Cardiac muscle cell (in vitro differentiated cells and primary cell): ENCODE measurements at places on chromosomes 3 and 15.

- peak; percentile 95 for DNase-seq
These were observed at the start of gene CFAP161 for GRCh38 chr15:81133782-81134461. TSS of gene CFAP161 (plus strand) at chr15:81134270. CDS start at chr15:81134330, 60 bp downstream.

DNA sequence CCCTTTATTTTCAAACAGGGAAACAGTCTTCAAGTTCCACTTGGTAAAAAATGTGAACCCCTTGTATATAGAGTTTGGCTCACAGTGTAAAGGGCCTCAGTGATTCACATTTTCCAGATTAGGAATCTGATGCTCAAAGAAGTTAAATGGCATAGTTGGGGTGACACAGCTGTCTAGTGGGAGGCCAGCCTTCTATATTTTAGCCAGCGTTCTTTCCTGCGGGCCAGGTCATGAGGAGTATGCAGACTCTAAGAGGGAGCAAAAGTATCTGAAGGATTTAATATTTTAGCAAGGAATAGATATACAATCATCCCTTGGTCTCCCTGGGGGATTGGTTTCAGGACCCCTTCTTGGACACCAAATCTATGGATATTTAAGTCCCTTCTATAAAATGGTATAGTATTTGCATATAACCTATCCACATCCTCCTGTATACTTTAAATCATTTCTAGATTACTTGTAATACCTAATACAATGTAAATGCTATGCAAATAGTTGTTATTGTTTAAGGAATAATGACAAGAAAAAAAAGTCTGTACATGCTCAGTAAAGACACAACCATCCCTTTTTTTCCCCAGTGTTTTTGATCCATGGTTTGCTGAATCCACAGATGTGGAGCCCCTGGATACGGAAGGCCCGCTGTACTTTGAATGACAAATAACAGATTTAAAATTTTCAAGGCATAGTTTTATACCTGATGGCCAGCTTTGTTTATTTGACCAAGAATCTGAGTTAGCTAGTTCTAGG is 7.0 kb downstream of the B2M start:
- DNase-seq, result no peak

GRCh38 chr15:53462651-53463050 is 296.8 kb downstream of the WDR72 start:
- no peak for DNase-seq

GRCh38 chr3:194282436-194283122 is 68.5 kb downstream of the CPN2 start:
- no peak for DNase-seq

DNA sequence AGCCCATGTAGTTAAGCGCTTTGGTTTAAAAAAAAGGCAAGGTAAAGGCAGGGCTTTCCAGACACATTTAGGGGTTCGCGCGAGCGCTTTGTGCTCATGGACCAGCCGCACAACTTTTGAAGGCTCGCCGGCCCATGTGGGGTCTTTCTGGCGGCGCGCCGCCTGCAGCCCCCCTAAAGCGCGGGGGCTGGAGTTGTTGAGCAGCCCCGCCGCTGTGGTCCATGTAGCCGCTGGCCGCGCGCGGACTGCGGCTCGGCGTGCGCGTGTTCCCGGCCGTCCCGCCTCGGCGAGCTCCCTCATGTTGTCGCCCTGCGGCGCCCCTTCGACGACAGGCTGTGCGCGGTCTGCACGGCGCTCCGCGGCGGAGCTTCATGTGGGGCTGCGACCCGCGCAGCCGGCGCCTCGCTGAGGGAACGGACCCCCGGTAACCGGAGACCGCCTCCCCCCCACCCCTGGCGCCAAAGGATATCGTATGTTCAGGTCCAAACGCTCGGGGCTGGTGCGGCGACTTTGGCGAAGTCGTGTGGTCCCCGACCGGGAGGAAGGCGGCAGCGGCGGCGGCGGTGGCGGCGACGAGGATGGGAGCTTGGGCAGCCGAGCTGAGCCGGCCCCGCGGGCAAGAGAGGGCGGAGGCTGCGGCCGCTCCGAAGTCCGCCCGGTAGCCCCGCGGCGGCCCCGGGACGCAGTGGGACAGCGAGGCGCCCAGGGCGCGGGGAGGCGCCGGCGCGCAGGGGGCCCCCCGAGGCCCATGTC is 927 bp downstream of the SMAD6 start:
- peak; percentile 21 for DNase-seq

GRCh38 chr3:149314807-149315578 is 18.4 kb downstream of the TM4SF18 start:
- DNase-seq, result peak; percentile 86

DNA sequence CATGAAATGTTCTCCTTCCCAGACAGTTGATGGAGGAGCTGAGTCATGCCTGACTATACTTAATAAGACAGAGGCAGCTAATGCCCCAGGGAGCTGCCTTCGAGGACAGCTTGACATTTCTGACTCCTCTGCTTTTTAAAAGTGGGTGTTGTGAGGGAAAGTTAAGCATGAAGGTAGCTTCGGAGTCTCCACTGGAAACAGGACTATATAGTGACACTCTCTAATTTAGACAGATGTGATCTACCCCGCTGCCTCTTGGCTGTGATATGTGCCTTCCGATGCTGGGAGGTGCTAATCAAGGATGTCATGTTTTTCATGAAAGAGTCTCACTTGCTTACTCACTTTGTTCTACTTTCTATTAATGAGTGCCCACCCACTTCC is 72.7 kb downstream of the IL1RAP start:
- DNase-seq, result peak; percentile 51

- DNase-seq, result no peak
These were observed 43.0 kb downstream of the SAXO2 start for GRCh38 chr15:82305621-82306048.

GRCh38 chr15:60406513-60407414 is 9.0 kb upstream of the ANXA2 start:
- no peak for DNase-seq

GRCh38 chr3:53075743-53076140 is 29.9 kb upstream of the SFMBT1 start:
- no peak for DNase-seq

GRCh38 chr3:140007081-140007480 is 72.1 kb downstream of the CLSTN2 start:
- no peak for DNase-seq

DNA sequence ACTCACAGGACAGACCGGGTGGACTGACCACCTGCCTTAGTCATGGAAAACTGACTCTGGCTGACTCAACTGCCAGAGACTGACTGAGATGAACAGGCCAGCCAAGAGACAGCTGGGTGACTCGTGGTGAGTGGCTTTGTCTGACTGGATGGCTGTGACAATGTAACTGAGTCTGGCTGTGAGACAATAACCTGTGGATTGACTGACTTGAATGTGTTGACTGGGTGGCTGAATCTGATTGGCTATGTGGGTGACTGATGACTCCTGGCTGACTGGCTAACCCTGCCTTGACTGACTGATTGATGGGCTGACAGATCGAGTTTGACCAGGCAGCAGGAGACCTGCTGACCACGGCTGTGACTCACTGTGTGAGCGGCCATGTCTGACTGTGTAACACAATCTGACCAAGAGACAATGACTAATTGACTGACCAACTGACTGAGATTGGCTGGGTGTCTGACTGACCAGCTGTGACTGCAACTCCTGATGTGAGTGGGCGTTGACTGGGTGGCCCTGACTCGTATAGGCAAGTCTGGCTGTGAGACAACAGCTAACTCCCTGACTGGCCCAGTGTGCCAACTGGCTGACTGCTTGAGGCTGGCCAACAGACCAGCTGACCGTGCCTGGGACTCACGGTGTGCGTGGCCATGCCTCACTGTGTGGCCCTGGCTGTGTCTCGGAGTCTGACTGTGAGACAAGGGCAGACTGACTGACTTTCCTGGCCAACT is 509.1 kb downstream of the SHQ1 start:
- peak; percentile 90 for DNase-seq

DNA sequence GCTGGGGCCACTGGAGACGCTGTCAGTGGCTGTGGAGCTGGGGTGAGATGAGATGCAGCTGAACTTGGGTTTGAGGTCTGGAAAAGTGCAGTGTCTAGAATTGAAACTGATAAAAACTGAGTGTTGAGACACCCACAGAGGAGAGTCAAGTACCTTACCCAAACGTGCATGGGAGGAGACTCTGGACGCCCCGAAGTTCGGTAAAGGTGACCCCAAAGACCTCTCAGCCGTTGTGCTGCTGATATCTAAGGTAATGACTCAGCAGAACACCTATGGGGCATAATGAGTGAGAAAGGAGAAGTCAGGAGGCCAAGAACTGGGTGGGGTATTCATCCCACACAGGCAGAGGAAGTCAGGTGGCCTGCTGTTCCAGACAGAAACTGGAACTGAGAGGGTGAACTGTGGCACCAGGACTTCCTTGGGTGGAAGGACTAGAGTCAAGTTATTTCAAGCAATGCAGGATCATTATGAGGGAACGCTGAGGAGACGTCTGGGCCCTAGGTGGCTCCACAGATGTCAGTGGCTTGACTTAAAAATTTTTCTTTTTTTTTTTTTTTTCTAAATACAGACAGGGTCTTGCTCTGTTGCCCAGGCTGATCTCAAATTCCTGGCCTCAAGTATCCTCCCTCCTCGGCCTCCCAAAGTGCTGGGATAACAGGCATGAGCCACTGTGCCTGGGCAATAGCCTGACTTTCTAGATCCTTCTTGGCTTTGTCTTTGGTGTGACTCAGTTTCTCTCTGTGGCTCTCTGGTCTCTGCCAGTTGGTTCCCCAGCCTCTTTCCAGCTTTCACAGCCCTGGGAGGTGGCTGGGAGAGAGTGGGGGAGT is 67.6 kb upstream of the GCNT3 start:
- DNase-seq, result no peak

DNA sequence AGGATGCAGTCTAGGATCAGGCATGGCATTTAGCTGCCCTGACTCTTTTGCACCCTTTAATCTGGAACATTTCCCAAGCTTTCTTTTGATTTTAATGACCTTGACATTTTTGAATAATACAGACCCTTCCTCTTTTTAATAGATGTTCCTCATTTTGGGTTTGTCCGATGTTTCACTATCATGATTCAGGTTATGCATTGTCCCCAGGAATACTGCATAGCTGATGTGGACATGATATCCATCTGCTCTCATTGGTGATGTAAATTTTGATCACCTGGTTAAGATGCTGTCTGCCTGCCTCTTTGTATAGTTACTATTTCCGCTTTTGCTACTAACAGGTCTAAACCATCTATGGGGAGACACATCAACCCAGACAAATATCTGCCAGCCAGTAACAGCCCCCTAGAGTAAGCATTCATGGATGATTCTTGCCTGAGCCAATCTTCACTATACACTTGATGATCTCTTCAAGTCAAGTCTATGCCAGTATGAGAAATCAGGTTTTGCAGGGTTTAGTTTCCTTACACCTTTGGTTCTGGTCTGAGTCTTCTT is 50.6 kb upstream of the ULK4 start:
- DNase-seq, result no peak

DNA sequence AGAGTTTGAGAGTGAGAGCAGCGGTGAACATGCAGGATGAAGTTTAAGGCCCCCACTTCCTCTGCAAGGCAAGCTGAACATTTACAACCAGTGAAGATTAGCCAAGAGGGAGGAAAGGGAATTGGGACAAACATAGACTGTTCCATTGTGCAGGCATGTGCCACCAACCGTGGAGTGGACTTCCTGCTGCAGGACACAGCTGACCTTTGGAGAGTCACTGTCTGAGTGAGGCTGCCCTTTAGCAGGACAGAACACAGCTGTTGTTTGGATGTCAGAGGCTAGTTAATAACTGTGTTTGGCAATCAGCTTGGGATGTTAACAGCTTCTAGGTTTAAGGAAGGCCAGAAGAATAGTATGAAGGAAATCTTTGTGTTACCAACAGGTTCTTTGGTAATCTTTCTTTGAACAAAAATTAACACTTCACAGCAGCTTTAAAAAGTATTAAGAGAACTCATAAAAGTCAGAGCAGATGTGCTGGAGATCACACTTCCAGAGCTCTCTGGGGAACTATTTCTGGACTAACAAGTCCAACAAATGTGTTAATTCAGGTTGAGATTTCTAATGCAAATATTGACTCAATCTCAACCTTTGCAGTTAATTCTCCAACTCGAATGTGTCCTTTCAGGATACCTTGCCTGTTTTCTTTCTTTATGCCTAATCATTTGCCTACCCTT is 31.4 kb downstream of the CTDSPL start:
- peak; percentile 22 for DNase-seq

GRCh38 chr15:54719325-54719724 is 477.4 kb downstream of the RSL24D1 start:
- DNase-seq, result no peak

- no peak for DNase-seq
These were observed 291.2 kb upstream of the C2CD4B start for GRCh38 chr15:62456011-62456920.

DNA sequence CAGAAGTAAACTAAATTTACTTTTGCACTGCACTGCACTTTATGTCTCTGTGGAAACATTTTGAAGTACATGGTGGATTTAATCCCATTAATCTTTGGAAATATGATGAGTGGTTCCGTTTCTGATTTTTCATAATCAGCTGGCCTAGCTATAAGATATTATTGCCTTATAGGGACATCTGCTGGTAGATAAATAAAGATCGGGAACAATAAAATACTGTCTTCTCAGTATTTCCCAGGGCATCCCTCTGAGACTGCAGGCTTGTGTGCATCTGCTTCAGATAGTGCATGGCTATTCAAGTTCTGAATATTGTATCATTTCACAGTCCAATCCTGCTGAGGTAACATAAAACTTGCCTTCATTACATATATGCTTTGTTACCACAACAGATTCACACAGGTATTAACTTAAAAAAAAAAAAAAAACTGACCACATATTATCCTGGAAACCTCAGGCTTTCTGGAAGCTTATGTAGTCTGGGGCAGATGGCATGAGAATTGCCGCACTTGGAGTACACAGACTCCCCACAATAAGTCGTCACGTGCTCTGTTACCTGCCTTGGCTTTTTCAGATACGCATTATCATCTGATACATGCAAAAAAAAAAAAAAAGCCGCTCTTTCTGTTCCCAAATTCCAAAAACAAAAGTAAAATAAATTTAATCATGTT is 330.8 kb upstream of the AGTR1 start:
- DNase-seq, result no peak
